ENCODE measurements at places on chromosomes 3 and 15.
A peak's percentile ranks its signal among the peaks of the same experiment; 100 is the strongest.

GRCh38 chr3:107841831-107842230 lies 249.0 kb downstream of the CD47 start:
- no peak for DNase-seq

DNA sequence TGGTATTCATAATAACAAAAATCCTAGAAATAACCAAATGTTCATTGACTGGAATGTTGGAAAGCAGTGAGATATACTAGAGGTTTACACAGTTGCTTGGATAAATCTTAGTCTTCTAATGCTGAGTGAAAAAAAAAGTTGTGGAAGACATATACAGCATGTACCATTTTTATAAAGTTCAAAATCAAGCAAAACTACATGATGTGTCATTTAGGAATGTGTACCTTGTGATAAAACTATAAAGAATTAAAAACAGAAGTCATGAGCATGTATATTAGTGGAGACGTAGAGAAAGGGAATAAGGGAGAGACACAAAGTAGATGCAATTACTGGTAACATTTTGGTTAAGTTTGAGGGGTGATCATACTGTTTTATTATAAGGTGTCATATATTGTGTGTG lies 45.2 kb downstream of the FBXL2 start:
- no peak for DNase-seq

GRCh38 chr3:194740859-194741491 lies 55.3 kb downstream of the FAM43A start:
- DNase-seq: peak; percentile 96

GRCh38 chr3:4758249-4758860 lies 220.9 kb upstream of the BHLHE40 start:
- DNase-seq: peak; percentile 56

- no peak for DNase-seq
Measured at GRCh38 chr3:124346487-124346886, 354.6 kb upstream of the ROPN1 start.

DNA sequence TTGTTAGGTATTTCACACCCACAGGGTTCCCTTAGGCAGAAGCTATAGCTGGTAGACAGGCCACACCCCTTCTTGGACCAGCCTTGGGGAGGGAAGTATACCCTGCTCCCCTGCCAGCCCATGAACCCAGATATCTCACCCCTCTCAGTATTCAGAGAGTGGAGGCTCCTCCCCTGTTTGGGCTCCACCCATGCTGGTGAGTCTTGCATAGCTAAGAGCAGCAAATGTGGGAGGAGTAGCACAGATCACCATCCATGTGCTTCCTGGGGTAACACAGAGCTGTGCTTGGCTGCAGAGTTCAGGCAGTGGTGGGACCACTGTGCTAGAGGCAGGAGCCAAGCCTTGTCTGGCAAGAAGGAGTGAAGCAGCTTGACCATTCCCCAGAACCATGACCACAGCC lies 427.2 kb downstream of the ZIC1 start:
- DNase-seq: no peak

GRCh38 chr3:169667166-169668071 lies 3.9 kb upstream of the MECOM start:
- DNase-seq: no peak

DNA sequence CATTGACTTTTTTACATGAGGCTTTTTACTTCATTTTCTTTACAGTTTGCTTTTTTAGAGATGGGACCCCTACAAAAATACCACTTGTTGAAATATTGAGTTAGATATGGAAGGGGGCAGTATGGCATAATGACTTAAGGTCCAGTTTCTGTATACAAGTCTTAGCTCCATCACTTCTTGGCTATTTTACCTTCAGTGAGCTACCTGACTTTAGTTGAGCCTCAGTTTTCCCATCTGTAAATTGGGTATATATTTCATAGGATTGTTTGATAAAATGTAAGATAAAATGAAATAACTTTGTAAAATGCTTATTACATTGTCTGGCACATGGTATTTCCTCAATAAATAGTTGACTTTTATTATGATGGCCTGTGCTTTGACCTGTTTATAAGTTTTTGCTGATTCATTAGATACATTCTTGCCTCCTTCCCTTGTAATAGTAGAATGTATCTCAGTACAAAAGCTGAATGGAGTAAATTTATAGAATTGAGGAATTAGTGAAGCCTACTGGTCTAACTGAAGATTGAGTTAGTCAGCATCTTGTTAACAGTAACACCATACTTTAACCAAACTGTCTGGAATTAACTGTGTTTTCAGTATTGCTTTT lies 27.6 kb downstream of the TBC1D23 start:
- no peak for DNase-seq

GRCh38 chr3:4398120-4398940 lies 68.7 kb downstream of the SUMF1 start:
- DNase-seq: no peak

DNA sequence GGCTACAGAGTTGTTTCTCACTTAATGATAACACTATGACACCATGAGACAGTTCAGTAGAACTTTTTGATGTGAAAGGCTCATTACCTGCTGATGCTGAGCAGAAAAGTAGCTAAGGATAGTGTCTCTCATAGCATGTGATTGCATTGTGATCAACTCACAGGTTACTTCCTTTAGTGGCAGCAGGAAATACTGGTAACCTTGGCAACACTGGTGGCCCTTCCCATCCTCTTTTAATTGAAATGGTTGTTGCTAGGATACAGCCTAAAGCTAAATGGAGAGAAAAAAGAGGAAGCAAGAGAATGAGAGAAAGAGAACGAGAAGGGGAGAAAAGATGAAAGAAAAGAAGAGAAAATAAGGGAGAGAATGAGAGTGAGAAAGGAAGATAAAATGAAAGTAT lies 204.7 kb upstream of the GAP43 start:
- DNase-seq: no peak
